Hippocampal formation (tissue), 2 donors: ENCODE measurements at places on chromosomes 4 and X.

- DNase-seq, result peak; percentile 17
These were observed 6.8 kb upstream of the ANOS1 start for GRCh38 chrX:8738588-8739189.

GRCh38 chrX:10470009-10470408 is 150.4 kb downstream of the MID1 start:
- DNase-seq, result no peak

- no peak for DNase-seq
These were observed 1.1 kb upstream of the GTPBP6 start for GRCh38 chrX:319579-320125.

GRCh38 chr4:186037692-186038658 is 31.0 kb upstream of the TLR3 start:
- peak; percentile 12 for DNase-seq

DNA sequence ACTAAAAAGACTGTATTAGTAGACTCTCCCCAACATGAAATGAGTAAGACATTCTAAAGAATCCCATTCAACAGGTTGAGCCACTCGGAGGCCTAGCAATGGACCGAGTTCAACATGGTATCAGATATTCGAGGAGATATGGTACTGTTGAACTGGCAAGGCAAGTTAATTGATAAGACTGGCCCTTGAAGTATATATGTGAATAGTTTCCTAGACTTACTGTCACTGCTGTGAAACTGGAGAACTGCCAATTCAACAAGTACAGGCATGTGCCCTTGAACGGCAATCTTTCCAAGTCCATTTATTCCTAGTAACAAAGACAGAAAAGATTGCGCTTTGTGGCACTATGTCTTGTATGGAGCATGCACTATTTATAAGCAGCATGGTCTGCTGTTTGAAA is 24.4 kb downstream of the FAT1 start:
- DNase-seq, result no peak

- no peak for DNase-seq
These were observed 14.2 kb upstream of the CPE start for GRCh38 chr4:165364452-165365080.

- no peak for DNase-seq
These were observed 92.1 kb upstream of the ANKRD50 start for GRCh38 chr4:124804584-124804983.

- DNase-seq, result no peak
These were observed 55.0 kb downstream of the DIPK2B start for GRCh38 chrX:45145492-45146215.

GRCh38 chrX:22366906-22367305 is 94.2 kb downstream of the CBLL2 start:
- no peak for DNase-seq

DNA sequence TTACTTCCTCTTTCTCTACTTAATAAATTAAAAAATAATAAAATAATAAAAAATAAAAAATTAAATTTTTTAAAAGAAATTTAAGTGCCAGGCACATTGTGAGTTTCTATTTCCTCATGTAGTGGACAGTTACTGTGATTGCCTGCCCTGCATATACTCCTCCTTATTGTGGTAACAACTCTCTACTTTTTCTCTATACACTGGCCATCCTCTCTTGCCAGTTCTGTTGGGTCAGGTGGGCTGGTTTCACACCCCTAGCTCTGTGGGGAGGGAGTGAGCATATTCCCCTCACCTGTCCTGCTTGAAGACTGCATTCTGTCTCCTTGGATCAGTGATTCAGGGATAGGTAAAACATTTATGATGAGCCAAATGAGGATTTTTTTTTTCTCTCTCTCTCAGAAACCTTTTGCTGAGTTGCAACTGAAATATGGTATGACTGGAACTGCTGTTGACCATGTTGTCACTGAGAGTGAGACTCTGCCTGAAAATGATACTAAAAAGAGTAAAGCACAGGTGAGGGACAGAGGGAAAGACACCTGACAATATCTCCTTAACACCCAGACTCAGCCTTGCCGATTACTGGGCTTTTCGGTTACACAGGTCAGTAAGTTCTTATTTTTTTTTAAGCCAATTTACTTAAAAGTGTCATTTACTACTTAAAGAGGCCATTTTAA is 37.2 kb downstream of the CXXC4 start:
- no peak for DNase-seq

- DNase-seq, result no peak
These were observed 40.5 kb downstream of the FRYL start for GRCh38 chr4:48739560-48740019.

- DNase-seq, result no peak
These were observed 30.3 kb downstream of the TLR10 start for GRCh38 chr4:38752372-38752940.

DNA sequence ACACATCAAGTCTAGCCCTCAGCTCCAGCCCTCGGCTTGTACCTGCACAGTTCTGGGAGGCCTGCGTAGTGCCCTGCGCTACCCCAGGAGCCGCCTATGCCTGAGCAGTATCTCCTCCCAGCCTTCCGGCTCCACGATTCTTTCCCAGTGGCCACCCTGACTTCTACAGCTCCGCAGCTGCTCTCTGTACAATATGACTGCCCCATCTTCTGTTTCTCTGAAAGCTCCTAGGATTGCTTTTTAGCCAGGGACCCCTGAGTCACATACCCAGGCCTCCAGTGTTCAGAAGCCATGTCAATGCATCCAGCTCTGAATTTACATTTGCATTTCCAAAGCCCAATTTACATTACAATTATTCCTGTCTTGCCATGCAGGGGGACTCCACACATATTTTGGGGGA is 135.5 kb downstream of the PJA1 start:
- no peak for DNase-seq

- no peak for DNase-seq
These were observed 45.7 kb downstream of the FHDC1 start for GRCh38 chr4:152981842-152982241.

GRCh38 chr4:152259866-152260265 is 276.0 kb downstream of the FBXW7 start:
- DNase-seq, result no peak

GRCh38 chrX:78514852-78515251 is 144.3 kb downstream of the RTL3 start:
- no peak for DNase-seq

DNA sequence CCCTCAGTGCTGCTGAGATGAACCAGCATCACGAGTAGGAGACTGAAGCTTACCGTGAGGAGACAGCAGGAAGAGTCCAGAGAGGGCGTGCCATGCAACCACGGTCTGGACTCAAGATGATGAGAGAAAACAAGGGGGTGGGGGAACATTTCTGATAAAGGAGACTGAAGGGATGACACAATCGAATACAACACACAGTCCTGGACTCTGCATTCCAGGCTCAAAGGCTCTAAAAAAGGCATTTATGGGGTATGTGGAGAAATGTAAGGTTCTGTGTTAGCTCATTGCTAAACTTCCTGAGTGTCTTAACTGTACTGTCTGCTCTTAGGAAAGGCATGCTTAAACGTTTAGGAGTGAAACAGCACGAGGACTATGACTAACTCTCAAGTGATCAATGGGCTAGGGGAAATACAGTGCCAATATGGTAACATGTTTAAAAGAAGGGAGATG is 20.6 kb upstream of the IRAK1 start:
- no peak for DNase-seq

GRCh38 chrX:40685362-40685918 is 38.1 kb upstream of the CXorf38 start:
- no peak for DNase-seq

DNA sequence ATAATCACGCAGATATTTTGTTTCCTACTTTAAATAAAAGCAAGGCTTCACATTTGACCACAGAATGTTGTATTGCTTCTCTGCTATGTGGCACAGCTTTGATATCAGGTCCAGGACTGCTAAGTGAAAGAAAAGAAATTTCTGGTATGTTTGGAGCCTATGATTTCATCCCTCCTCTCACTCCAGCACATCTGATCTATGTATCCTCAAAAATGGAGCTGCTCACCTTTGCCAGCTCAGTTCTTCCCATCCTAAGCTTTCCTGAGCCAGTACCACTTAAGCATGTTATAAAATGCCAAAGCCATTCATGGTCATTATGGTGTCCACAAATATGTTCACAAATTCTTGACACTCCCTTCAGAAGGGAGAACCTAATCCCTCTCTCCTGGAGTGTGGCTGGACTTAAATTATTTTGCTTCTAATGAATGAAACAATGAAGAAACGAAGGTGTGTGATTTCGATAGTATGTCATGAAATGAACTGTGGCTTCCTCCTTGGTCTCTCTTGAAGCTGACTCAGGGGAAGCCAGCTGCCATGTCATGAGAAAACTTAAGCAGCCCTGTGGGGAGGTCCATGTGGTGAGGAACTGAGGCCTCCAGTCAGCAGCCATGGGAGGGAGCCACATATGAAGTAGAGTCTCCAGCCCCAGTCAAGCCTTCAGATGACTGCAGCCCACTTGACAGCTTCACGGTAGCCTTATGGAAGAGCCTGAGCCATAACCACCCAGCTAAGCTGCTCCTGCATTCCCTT is 207.7 kb downstream of the MGST2 start:
- no peak for DNase-seq

DNA sequence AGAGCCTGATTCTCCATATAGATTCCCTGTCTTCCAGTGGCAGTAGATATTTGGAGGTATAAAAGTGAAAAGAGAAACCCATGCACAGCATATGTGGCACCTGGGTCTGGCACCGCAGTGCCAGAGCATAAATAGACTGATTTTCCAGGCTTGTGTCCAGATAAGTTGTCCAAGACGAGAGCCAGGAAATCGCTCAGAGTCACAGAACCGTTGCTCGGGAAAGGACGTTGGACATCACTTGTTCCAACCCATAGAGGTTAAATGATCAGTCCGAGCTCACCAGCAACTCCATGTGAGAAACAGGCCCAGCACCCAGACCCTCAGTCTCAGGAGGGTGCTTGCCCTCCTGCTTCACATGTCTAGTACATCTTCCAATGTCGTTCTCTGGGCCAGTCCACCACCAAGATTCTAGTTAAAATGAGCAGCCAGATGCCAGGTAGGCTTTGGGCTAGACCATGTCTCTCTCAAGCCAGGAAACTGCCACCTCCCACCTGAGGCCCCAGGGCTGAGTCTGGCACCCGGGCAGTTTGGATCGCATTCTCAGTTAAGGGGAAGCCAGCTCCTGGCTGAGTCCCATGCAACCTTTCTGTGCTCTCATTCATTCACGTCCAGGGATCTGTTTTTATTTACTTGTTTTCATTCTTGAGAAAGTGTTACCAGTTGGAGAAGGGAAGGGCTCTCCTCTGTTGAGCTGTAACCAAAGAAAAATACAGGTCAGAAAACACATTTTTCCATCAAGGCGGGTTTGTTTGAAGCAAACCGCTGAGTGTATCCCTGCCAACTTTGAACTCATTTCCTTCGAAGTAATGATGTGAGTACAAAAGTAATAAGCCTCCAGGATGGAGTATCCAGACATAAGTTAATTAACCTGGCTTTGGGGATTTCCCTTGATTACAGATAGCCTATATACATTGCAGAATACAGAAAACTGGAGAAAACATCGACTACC is 91.7 kb downstream of the PHOX2B start:
- DNase-seq, result peak; percentile 26

GRCh38 chr4:44368413-44369167 is 80.0 kb downstream of the KCTD8 start:
- DNase-seq, result no peak

DNA sequence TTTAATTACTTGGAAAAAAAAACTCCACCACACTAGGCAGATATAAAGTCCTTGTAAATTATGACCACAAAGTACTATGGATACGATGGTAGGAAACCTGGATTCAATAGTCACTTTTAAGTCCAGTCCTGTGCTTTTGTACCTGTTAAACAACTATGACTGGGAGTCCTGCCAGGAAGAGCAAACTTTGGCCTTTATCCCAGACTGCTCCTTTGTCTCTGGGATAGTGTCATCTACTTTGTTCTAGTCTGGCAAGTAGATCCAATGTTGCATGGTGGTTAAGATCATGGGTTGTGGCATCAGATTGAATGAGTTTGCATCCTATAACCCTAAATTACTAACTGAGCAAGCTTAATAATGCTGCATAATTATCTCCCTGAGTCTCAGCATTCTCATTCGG is 175.3 kb upstream of the FGF13 start:
- no peak for DNase-seq

GRCh38 chr4:145390571-145390970 is 91.1 kb upstream of the SMAD1 start:
- no peak for DNase-seq
